ENCODE measurements at places on chromosomes 2 and 18. TPM values are rescaled to one million over a fixed set of nuclear protein-coding genes. Genes with fewer than 3 reads are reported as not detected.

Gene GNAL
- total RNA-seq = 5.8 TPM

Gene VIT
- 12.4 TPM for total RNA-seq

Gene DYSF
- 36.8 TPM for total RNA-seq

- DNase-seq = no peak
Observed at GRCh38 chr2:25405611-25406295, 64.0 kb upstream of the DNMT3A start.
